ENCODE measurements at places on chromosomes 16 and 17. TPM values are rescaled to one million over a fixed set of nuclear protein-coding genes. Genes with fewer than 3 reads are reported as not detected.

The CD300LG gene
- not detected for total RNA-seq

The RRAD gene
- total RNA-seq = 2.5 TPM

The SDK2 gene
- total RNA-seq = 4.6 TPM

The DRC3 gene
- total RNA-seq = 8.9 TPM

The LRRC46 gene
- 0.64 TPM for total RNA-seq

The SLFN14 gene
- total RNA-seq = not detected

The SLC12A3 gene
- 4.2 TPM for total RNA-seq

The MYH3 gene
- total RNA-seq = 11.2 TPM

The HEATR9 gene
- total RNA-seq = not detected

The NPIPB9 gene
- 1.2 TPM for total RNA-seq

The CCL7 gene
- not detected for total RNA-seq

Measured in type B pancreatic cell (in vitro differentiated cells).